ENCODE measurements at places on chromosomes 2 and 18. TPM values are rescaled to one million over a fixed set of nuclear protein-coding genes. Genes with fewer than 3 reads are reported as not detected.

DNA sequence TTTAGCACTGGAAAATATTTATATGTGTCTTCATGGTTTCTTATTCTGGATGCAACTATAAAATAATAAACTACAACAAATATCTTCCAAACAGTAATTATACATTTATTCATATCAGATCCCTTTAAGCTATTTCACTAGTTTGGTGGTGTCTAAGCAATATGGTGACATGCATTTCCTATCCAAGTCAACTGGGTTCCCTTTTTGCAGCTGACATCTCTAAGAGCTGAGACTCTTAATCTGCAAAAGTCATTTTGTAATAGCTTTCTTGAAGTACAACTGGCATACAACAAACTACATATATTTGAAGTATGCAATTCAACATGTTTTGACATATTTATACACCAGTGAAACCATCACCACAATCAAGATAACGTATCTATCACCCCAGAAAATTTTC is 59.9 kb upstream of the SLC1A4 start:
- no peak for DNase-seq

- no peak for DNase-seq
Measured at GRCh38 chr2:230413479-230413878, 2.5 kb upstream of the SP100 start.

GRCh38 chr2:60554646-60555065 is 1.2 kb upstream of the BCL11A start:
- no peak for DNase-seq

Gene CAPN14
- 0.14 TPM for total RNA-seq

Gene CLEC4F
- total RNA-seq = not detected

Gene SFT2D3
- 8.5 TPM for total RNA-seq

Measured in CD8-positive, alpha-beta T cell (primary cell).